ENCODE measurements at places on chromosomes 5 and 9.

GRCh38 chr5:139038613-139039305 lies 159.4 kb downstream of the SIL1 start:
- no peak for DNase-seq

DNA sequence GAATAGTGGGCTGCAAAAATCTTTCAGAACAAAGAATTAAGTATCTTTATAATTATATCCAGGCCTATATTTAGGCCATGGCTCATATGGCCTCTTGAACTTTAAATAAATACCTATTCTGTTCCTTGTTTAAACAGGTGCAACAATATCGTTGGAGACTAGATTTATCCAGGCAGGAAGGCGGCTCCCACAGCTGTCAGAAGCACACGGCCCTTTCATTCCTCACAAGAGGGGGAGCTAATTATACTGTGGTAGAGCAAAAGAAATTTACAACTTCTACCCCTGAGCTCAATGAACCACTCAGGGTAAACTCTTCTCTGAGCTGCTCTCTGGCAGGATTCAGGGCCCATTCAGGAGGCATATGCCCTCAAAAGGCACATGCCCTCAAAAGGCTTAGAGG lies 31.3 kb downstream of the TMEM174 start:
- no peak for DNase-seq

- no peak for DNase-seq
These were observed 935.7 kb upstream of the NUDT12 start for GRCh38 chr5:104498281-104498680.

DNA sequence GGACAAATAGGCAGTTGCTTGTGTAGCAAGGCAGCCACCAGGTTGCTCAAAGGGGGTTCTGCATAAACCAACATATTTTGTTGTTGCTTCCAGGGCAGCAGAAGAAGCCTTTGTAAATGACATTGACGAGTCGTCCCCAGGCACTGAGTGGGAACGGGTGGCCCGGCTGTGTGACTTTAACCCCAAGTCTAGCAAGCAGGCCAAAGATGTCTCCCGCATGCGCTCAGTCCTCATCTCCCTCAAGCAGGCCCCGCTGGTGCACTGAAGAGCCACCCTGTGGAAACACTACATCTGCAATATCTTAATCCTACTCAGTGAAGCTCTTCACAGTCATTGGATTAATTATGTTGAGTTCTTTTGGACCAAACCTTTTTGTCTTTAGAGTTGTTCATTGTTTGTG lies 20.8 kb downstream of the CLTA start:
- no peak for DNase-seq

DNA sequence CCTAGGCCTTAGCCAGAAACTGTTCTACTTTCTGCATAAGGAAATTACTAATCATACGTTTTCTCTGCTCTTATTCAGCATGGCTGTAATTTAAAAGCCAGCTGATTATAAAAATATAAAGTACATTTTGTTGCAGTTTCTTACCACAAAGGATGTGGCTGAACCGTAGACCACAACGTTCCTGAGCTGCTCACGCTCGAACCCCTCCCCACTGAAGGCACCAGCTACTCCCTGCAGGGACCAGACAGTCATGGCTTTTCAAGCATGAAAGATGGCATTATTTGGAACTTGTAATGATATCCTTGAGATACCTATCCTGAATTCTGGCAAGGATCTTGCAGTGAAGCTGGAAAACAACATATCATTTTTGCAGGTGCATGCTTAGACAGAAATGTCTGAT lies 91.8 kb upstream of the DMRT1 start:
- no peak for DNase-seq

GRCh38 chr5:172669386-172670004 lies 28.4 kb downstream of the NEURL1B start:
- DNase-seq: no peak

DNA sequence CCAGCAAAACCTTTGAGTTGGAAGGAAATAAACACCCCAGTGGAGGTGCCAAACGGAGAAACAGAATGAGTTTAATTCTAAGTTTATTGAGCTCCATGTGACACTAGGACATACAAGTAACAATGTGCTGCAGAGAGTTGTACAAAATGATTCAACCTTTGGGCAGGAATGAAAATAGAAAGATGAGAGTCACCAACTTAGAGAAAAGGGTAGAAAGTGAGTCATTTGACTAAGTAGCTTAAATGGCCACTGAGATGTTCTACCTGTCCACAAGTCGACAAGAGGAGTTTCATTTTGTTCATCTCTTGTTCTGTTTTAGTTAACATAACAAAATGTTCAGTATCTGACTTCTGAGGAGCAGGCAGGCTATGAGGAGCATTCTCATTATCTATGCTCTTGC lies 284.7 kb downstream of the NR2F1-AS1 start:
- DNase-seq: no peak

DNA sequence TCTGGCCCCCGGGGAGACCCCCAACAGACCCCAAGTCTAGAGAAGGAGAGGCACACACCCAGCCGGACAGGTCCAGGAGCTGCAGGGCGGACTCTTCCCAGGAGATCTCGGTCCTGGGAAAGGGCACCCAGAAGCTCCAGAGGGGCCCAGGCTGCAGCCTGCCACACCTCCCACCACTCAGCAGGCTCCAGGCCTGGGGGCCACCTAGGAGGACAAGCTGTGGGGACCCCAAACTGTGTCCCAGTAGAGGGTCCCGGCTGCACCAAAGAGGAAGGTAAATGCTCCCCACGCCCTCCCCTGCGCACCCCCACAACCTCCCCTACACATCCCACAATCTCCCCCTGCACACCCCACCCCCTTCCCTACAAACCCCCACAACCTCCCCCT lies 48.5 kb downstream of the PLEKHG4B start:
- no peak for DNase-seq

GRCh38 chr5:43369651-43370050 lies 42.5 kb downstream of the CCL28 start:
- DNase-seq: no peak

DNA sequence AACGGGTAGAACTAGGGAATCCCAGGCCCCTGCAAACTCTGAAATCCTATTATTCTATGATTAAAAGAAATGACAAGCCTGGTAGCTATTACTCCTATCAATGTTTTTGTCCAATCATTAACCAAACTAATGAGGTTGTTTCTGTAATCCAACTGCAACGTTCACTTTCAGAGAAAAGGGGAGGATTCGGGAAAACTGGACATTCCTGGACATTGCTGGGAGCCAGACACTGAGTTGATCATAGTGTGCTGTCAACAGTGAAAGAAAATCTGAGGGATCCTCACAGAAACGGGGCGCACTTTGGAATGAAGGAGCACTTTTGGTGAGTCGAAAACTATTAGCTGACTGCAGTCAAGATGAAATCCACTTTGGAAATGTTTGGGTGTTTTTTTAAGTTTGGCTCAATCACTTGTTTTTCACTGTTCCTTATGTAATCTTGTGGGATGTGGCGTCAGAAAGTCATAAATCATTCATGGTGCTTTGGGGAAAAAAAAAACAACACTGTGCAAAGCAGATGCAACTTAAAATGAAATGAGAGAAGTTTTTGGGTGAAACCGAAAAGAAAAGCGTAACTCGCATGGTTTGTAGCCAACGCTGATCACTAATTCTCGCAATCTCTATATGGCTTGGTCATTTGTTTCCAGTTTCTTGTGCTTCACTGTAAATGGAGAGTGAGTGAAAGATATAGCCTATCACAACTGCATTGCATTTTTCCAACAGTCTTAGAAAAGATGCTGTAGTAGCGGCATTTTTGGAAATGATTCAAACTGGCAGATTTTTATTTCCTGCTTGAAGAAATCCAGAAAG lies 51.2 kb upstream of the ADRA1B start:
- DNase-seq: no peak

GRCh38 chr5:96120120-96120519 lies 158.5 kb upstream of the ELL2 start:
- DNase-seq: no peak

- DNase-seq: no peak
These were observed 27.0 kb downstream of the SUB1 start for GRCh38 chr5:32612134-32612888.

- DNase-seq: no peak
These were observed 35.7 kb downstream of the PWWP2A start for GRCh38 chr5:160083501-160083900.

DNA sequence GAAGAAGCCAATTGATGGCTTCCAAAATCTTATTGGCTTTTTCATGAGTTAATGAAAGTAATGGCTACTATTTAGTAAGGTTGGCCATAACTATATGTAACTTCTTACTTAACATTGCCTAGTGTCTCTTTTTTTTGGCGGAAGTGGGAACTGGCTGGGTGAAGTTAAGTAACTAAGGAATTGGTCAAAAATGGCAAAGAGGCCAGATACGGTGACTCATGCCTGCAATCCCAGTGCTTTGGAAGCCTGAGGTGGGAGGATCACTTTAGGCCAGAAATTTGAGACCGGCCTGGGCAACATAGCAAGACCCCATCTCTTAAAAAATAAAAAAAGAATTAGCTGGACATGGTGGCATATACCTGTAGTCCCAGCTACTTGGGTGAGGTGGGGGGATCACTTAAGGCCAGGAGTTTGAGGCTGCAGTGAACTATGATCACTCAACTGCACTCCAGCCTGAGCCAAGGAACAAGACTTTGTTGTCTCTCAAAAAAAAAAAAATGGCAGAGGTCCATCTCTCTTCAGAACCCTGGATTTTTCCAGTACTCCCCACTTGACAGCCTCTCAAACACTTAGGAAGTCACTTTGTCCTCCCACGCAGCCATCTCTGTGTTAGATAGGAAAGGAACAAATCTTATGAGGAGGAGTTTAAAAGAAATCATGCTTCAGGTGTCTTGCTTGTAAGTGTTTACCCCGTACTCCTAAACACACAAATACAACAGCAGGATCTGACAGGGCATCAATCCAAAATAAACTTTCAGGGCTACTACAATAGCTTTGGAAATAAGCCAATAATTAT lies 75.7 kb downstream of the TEK start:
- DNase-seq: no peak

GRCh38 chr5:130642461-130642860 lies 522.6 kb downstream of the HINT1 start:
- DNase-seq: no peak

DNA sequence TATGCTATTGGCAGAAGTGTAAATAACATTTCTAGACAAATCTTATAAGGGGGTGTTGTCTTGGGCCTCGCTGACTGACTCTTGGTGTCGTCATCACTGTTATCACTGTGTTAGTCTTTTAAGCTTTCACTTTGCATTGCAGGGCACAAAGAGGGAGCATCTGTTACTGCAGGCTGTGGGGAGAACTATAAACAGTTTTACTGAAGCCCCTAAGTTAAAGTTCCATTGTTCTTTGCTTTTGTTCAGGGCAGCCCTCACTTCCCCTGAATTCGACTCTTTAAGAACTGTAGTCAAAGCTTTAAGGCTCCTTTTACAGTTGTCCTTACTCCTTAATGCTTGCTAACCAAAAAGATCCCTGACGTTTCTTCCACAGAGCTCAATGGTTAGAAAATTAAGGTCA lies 605.0 kb downstream of the RAB3C start:
- DNase-seq: no peak

GRCh38 chr9:96484521-96484931 lies 34.6 kb downstream of the HABP4 start:
- no peak for DNase-seq

GRCh38 chr9:108322326-108323098 lies 533.3 kb downstream of the ACTL7B start:
- DNase-seq: no peak

DNA sequence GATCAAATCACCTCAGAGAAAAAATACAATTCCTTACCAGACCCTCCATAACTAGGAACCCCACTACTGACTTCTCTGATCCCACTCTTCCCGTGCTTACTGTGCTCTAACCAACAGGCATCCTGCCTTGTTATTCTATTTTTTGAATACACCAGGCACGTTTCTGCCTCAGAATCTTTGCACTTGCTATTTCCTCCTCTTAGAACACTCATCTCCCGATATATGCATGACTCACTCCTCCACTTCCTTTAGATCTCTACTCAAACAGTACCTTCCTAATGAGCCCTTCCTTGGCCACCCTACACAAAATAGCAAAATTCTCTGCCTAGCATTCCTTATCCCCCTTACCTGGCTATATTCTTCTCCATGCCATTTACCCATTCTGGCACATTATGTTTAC lies 43.9 kb downstream of the MAPKAP1 start:
- DNase-seq: no peak

- DNase-seq: no peak
These were observed 65.2 kb upstream of the GLIS3 start for GRCh38 chr9:4365055-4365454.

- DNase-seq: no peak
These were observed 18.6 kb upstream of the TJP2 start for GRCh38 chr9:69155341-69156030.

DNA sequence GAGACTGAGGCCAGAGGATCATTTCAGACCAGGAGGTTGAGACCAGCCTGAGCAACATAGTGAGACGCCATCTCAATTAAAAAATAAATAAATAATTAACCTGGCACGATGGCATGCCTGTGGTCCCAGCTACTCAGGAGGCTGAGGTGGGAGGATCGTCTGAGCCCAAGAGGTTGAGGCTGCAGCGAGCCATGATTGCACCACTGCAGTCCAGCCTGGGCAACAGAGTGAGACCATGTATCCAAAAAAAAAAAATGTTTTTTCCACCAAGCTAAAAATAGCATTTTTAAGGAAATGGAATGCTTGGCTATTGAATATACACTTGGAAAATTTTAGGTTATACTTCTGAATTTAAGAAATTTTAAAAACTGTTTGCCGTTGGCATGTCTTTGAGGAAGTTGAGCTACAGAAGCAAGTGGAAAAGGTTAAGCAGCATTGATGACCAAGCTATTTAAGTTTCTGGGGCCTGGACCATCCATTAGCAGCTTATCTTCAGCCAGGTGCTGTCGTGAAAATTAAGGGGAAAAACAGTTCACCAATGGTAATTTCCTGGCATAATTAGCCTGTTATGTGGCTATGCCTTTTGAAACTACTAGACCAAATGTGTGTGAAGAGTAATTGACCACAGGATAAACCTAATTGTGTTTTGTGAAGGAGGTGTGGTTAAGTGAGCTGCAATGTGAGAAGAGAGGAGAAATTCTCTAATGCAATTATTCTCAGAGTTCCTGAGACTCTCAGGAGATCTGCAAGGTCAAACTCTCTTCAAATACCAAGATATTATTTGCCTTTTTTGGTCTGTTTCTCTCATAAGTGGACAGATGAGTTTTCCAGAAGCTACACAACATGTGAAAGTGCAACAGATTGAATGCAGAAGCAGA lies 21.0 kb downstream of the F2R start:
- no peak for DNase-seq

DNA sequence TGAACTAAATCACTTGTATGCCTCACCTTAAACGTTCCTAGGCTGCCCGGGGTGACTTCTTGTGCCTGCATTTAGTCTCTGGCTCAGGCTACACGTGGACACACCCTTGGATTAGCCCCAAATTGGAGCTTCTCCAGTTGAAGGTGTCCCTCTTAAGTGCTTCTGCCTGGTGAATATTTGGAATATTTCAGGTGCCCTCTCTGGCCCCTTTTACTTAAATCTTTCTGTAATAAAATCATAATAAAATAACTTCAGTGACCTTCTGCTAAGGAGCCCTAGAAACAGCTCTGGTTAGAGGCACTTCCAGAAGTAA lies 74.3 kb upstream of the KLF9 start:
- DNase-seq: no peak

GRCh38 chr5:169795338-169795737 lies 158.3 kb downstream of the DOCK2 start:
- no peak for DNase-seq

Data from stimulated activated CD8-positive, alpha-beta memory T cell treated with anti-CD3 and anti-CD28 coated beads, Interleukin-15, amount 100 ng/mL, for 4 hours (primary cell).